ENCODE measurements at places on chromosomes 7 and 10.

DNA sequence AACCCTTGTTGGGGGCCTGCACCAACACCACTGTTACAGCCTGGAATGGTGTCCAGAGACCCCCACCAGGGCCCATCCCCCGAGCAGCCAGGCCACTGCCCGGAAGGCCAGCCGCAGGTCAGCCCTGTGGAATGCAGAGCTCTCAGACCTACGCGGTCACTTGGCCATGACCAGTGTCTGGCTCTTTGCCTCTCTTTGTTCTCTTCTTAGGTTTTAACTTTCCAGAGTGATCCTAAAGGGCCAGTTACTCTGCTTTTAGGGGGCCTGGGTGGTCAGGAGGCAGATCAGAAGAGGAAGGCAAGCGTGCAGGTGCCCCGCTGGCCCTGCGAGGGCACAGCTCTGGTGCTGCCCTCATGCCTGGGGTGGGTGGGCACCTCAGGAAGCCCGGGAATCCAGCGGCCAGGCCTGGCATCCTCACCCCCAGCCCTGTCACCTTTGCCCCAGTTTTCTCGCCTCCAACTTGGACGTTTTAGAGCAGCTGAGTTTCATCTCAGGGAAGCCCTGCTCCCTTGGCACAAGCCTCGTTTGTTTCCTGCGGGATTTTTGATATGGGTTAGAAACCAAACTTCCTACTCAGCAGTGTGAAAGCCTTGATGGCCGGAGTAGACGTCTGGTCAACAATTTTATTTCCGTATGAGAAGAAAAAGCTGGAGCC, 62.5 kb upstream of the CHST15 start:
- DNase-seq, result no peak

GRCh38 chr7:30327813-30328212, 43.4 kb downstream of the ZNRF2 start:
- no peak for DNase-seq

DNA sequence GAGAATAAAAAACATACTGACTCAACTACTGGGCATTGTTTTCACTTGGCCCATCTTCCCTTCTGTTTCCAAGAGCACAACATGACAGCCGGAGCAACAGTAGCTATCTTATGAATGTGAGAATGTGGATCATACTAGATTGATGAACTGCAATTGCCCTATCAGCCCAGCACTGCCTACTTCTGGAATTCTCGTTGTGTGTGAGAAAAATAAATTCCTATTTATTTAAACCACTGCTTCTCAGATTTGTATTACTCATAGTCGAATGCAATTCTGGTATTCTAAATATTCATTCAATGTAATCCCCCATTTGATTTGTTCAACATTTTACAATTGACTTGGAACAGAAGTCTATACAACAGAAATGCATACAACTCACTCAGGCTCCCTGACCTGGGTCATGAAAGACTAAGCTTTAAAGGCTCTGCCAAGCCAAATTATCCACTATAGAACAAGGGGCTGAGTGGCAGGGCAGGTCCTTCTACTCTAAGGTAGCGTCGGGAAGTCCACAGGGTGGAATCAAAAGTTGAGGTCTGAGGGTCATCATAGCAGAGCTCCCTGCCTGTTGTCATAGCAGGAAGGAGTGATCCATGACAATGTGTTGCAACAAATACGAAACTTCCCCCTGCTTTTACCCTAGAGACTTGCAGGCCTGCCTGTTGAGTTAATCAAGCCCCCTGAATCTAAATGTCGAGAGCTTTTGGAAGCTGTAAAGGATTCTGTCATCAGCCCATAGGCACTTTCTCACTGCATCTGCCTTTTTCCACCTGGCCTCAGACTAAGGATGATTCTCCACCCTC, 12.4 kb upstream of the JAZF1 start:
- no peak for DNase-seq

DNA sequence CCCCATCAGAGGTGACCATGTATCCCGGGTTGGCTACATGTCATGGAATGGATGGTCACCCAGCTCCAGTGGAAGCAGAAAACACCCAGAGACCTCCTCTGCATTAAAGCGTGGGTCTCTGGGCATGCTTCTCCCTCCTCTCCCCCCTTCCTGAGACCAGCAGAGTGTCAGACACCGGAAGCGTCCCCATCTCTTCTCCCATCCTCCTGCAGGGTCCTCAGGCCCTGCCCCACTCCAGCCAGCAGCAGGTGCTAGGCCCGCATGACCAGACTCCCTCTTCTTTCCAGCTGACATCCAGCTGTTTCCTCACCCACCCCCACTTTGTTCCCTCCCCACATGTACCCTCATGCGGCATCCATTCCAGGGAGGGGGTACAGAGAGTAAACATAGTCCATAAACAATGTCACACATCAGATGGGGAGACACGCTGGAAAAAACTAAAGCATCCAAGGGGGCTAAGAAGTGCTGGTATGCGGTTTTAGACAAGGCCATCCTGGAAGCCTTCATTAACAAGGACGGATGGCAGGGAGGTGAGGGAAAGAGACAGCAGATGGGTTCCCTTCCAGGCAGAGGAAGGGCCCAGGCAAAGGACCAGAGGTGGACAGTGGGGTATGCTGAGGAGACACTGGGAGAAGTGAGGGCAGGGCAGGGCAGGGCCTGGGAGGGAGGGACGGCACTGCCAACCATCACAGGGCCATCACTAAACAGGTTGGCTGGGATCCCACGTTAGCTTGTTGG, 12.5 kb upstream of the SLC18A3 start:
- DNase-seq, result no peak

GRCh38 chr7:39816462-39817060, 133.5 kb upstream of the CDK13 start:
- no peak for DNase-seq

- no peak for DNase-seq
These were observed 97.6 kb downstream of the SUGCT start for GRCh38 chr7:40232242-40232893.

DNA sequence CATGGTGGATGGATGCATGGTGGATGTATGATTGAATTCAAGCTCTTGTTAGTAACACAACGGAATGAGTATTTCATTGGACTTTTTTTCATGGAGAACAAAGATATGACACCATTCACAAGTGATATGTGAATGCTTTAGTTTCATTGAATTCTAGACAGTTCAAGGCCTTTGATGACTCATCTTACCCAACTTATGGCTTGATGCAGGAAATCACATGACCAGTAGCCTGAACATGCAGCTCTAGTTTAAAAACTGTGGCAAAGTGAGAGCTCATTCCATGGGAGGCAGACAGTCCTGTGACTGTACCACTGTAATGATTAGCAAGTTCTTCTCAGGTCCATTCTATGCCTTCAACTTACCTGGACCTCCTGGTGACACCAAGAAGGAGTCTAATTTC, 1239.3 kb downstream of the TYW1 start:
- DNase-seq, result no peak

- no peak for DNase-seq
These were observed 109.8 kb downstream of the GLI3 start for GRCh38 chr7:42127232-42127622.

- no peak for DNase-seq
These were observed 34.0 kb upstream of the SLC35B4 start for GRCh38 chr7:134350709-134351108.

GRCh38 chr7:42661312-42661711, 250.6 kb downstream of the C7orf25 start:
- no peak for DNase-seq

- no peak for DNase-seq
These were observed 272.3 kb downstream of the TRIL start for GRCh38 chr7:28685644-28686417.
